ENCODE measurements at places on chromosomes 4 and X.

DNA sequence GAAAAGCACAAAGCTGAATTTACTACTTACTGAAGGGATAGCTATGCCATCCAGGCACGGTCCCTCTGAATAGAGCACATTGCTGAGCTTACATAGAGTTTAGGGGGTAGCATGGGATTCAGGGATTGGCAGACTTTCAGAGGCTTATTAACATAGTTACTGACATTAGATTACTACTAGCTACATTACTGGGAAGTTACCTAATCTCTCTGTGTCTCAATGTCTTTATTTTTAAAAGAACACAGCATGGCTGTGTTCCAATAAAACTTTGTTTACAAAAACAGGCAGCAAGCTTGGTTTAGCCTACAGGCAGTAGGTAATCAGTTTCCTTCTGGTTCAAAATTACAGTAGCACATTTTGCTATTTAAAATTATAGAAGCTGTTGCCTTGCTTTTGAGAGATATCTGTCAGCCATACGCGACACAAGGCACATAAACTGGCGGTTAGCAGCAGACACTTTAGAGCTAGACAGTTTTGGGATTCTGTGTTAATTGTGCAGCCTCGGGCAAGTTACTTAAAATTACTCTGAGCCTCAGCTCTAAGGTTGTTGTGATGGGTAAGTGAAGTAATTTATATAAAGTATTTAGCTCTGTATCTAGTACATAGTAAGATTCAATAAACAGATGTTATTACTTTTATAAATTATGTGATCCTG lies 6.9 kb downstream of the KLHL8 start:
- DNase-seq: no peak

GRCh38 chr4:108398316-108398715 lies 222.1 kb upstream of the RPL34 start:
- no peak for DNase-seq

DNA sequence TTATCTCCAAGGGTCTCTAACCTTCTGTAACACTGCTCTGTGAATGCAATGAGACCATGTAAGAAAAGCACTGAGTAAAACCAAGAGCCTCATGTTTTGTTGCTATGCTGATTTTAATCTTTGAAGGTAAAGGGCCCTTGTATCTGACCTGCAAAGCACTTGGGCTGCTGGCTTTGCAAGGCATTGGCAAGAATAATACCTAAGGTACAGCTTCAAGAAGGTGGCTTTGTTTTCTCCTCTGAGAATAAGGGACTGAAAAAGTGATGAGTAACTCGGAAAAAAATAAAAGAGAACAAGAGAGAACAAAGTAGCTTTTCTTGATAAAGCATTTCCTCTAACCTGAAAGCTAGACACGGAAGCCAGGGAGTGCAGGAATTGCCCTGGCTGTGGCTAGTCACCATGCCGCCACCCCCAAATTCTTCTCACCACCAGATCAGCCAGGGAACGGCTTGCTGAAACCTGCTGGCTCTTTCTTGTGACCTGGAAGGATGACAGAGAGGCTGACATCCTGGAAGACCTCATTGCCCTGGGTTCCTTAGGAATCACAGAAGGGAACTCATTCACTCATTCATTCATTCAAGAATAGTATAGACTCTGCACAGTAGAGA lies 41.8 kb upstream of the HS3ST1 start:
- DNase-seq: no peak

- no peak for DNase-seq
Observed at GRCh38 chr4:146179784-146180370, 4.4 kb downstream of the LSM6 start.

DNA sequence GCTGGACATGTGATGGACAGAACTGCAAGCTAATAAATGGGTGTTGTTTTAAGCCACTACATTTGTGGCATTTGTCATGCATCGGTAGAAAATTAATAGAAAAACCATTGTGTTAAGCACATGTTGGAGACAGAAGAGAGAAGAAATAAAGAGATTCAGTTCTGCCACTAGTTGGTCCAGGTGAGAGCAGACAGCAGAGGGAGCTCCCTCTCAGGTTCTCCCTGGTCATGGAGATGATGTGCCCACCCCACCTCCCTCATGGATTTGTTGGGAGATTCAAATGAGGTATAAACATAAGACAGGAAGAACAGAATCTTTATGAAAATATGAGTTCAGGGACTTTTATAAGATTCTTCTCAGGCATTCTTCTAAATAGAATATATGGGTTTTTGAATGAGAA lies 36.8 kb upstream of the OCIAD2 start:
- no peak for DNase-seq

GRCh38 chrX:10039821-10040793 lies 72.9 kb downstream of the CLDN34 start:
- no peak for DNase-seq

- DNase-seq: no peak
Observed at GRCh38 chr4:1991087-1991486, 17.7 kb downstream of the NELFA start.

- no peak for DNase-seq
Observed at GRCh38 chrX:22389556-22390179, 117.0 kb downstream of the CBLL2 start.

GRCh38 chrX:1591863-1592469 lies 562 bp downstream of the AKAP17A start:
- DNase-seq: no peak

DNA sequence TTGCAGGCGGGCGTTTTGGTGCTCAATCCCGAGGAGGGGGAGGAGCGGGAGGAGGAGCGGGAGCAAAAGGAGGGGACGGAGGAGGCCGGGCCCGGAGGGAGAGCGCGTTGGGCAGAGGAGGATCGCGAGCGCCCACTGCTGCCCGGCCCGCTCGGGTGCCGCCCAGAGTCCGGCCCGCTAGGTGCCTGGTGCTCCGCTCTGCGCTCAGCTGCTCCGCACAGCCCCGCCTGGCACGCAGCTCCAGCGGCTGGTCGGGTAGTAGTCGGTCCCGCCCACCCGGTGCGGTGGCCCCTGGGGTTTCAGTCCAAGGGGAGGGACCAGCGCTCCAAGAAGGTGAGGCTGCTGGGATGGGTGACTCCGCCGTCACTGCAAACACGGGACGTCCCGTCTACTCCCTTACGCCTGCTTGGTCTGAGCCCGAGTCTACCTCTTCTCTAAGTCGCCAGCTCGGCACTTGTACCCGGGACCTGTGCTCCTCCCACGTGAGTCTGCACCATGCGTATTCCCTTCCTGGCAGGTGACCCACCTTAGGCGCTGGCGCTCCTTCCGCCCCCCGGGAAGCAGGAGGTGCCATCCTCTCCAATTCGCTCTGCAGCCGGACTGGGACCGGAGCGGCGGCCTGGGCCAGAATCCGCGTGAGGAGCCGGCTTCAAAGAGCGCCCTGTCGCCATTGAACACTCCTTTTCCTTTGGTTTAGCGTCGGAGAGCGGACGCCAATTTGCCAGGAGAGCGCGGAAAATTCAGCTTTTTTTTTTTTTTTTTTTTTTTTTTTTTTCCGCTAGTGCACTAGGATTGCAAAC lies 405 bp upstream of the HS3ST1 start:
- DNase-seq: peak; percentile 33

- no peak for DNase-seq
Observed at GRCh38 chrX:56744996-56745395, 16.0 kb downstream of the NBDY start.

DNA sequence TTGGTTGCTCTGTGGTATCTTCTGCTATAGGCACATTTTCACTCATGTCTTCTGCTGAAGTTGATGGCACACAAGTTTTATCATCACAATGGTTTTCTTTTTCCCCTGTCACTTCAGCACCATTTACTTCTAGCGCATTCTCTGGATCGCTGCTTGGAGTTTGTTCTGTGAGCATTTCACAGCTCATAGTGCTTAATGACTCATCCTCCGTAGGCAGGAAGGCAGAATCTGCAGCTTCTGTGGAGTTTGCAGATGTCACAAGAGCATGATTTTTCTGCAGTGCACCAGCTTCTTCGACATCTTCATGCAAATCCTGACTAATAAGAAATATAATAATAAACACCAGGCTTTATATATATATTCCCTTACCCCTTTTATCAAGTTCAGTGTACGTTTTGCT lies 83.6 kb downstream of the CHM start:
- no peak for DNase-seq

DNA sequence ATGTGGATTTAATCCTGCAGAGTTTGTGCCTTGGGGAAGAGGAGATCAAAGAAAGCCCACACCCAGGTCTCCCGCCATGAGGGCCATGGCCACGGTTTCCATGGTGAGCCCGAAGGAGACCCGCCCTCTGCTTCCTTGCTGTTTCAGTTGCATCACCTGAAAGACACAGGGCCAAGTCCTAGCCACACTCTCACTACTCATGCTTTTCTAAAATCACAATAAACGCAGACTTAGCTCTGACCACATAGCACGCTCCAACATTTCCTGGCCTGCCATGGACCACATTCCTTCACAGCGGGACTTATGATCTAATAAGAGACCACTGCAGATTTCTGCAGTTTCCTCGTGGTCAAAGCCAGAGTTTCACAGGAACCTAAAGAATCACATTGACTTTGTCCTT lies 426.0 kb upstream of the NR3C2 start:
- no peak for DNase-seq

DNA sequence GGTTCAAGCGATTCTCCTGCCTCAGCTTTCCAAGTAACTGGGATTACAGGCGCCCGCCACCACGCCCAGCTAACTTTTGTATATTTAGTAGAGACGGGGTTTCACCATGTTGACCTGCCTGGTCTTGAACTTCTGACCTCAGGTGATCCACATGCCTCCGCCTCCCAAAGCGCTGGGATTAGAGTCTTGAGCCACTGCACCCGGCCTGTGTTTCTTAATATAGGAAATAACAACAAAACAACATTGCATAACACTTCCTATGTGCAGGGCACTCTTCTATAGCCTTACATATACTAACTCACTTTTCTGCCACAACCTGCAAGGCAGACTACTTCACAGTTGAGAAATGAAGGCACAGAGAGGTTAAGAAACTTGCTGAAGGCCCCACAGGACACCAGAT lies 12.8 kb upstream of the TMEM131L start:
- DNase-seq: no peak

DNA sequence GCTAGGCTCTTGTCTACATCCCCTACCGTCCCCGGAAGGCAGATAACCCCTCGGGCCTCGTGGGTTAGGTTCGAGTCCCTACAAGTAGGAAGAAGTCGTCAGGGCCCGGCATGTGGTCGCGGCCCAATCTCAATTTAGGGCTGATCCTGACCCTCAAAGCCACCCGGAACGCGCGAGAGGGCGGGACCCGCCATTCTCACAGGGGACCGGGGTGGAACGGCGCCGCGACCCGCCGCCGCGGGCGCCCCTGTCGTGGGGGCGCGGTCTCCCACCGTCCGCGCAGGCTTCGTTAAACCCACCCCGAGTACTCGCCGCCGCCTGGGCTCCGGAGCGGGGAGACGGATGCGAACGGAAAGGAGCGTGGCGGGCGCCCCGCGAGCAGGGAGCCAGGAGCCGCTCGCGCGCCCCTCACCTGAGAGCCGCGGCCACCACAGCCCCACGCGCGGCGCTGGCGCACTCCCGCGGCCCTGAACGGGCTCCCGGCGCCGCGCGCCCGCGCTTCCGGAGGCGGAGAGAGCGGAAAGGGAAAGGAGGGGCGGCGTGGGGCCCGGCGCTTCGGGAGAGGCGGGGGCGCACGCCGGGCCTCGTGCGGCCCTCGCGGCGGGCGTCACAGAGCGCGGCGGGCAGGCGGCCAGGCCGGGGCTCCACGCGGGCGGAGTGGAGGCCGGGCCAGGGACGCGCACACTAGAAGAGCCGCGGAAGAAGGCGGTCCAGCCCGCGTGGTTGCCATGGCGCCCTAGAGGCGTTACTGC lies at the start of gene CFAP97:
TSS of gene CFAP97 (minus strand) at position 515 of the 752 bp plus-strand sequence. CDS start 12,804 bp downstream, outside the sequence.
- peak; percentile 20 for DNase-seq
